ENCODE measurements at places on chromosomes 12 and 14.

GRCh38 chr12:20711846-20712245 lies 16.7 kb downstream of the SLCO1C1 start:
- DNase-seq, result no peak

DNA sequence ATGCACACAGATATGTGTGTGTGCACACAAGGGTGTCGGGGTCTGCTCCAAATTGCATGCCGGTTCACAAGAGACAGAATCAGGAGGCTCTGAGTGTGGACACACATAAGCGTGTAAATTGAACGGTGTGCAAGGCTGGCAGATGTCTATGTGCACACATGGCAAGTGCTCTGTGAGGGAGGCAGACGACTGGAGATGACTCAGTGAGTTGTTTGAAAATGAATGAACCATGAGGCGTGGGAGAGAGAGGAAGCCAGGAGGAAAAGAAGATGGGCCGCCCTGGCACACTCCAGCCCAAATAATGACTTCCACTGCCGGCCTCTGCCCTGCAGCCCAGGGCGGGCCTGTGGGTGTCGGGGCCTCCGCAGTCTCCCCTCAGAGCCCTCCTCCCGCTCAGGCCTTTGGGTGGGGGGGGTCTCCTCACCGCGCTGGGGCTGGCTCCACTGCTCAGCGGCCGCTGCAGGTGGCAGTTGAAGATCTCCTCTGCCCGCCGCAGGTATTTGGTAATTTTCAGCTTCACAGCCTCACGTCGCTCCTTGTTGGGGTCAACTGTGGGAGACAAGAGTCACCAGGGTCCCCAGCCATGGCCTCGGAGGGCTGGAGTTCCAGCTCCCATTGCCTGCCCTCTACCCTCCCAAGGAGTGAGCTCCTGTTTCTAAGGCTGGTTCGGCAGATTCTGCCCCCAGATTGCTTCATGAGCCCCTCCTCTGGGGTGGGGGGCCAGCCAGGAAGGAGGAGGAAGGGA lies 3.5 kb downstream of the RPS6KL1 start:
- DNase-seq, result no peak

GRCh38 chr14:68473069-68473468 lies 319.8 kb downstream of the ZFP36L1 start:
- no peak for DNase-seq

DNA sequence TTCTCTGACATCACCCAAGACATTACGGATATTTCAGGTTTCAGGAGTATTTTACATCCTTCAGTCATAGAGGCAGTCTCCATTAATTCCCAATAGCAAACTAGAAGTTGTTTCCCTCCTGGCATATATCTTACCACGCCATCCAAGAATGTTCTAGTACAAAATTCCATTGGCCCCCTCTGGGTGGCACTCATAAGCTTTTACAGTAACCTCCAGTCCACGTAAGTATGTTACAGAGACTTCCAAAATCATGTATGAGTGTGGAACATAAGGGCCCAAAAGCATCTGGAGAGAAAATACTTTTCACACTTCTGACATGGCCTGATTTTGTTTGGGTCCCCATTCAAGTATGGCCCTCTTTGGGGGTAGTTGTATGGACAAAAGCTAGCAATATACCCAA lies 58.1 kb upstream of the DHRS4 start:
- no peak for DNase-seq

GRCh38 chr12:22399464-22400180 lies 65.1 kb upstream of the ST8SIA1 start:
- no peak for DNase-seq

DNA sequence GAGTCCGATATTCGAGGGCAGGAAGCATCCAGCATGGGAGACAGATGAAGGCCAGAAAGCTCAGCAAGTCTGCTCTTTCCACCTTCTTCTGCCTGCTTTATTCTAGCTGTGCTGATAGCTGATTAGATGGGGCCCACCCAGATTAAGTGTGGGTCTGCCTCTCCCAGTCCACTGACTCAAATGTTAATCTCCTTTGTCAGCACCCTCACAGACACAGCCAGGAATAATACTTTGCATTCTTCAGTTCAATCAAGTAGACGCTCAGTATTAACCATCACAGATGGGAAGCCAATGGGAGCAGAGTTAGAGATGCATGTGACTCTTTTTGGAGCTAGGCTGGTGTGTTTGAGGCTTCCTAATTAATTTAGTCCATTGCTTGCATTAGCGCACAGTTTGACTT lies 17.0 kb downstream of the C12orf75 start:
- no peak for DNase-seq

DNA sequence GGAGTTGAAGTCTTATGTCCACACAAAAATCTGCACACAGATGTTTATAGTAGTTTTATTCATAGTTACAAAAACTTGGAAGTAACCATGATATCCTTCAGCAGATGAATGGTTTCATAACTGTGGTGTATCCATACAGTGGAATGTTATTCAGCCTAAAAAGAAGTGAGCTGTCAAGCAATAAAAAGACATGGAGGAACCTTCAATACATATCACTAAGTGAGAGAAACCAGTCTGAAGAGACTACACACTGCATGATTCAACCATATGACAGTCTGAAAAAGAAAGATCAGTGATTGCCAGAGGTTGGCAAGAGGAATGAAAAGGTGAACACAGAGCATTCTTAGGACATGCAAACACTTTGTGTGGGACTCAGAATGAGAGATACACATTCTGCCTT lies 18.6 kb upstream of the IFNG start:
- no peak for DNase-seq

- no peak for DNase-seq
Observed at GRCh38 chr14:103453791-103454190, 68.6 kb downstream of the MARK3 start.

GRCh38 chr14:95468448-95469133 lies 47.9 kb downstream of the SYNE3 start:
- DNase-seq, result no peak

DNA sequence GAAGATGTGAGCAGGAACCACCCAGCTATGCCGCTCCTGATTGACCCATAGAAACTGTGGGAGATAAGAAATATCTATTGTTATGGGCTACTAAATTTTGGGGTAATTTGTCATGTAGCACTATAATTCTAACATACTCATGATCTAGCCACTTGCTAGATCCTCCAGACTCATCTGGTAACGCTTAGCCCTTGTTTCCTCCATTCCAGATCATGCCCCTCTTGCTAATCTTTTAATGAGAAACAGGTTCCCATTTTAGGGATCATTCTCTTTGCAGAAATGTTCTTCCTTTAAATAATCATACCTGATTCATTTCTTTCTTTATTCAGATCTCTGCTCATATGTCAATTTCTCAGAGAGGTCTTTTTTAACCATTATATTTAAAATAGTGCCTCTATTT lies 3.8 kb upstream of the ARHGDIB start:
- DNase-seq, result no peak

DNA sequence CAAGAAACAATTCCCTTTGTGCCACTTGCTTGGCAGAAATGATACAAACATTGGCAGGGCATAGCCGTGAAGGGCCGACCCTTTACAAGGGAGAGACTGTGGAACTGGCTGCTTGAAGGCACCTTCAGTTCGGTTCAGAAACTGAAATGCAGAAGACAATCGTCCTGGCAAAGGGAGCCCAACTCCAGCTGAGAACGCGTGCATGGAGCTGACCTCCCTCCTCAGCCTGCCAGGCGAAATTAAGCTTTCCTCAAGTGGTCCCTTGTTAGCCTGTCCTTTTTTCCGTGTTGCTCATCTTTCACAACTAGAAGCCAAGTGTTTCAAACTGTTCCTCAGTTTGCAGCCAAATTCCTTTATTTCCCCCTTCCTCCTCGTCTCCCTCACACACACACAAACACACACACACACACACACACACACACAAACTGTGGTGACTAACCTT lies 8.1 kb downstream of the LGR5 start:
- DNase-seq, result no peak

DNA sequence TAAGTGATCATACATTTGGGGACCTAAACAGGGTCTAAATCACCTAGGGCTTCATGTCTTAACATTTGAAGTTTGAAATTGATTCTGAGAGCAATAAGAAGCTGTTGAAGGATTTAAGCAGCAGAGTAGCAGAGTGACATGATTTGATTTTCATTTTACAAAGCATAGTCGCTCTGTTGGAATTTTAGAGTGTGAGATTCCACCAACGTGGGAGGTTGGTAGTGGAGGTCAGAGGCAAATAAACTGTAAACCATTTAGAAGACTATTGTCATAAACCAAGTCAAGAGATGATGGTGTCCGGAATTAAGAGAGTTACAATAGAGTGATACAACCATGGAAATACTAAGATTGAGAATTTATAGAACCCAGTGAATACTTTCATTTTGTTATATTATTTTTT lies 52.7 kb upstream of the ZDHHC17 start:
- no peak for DNase-seq

DNA sequence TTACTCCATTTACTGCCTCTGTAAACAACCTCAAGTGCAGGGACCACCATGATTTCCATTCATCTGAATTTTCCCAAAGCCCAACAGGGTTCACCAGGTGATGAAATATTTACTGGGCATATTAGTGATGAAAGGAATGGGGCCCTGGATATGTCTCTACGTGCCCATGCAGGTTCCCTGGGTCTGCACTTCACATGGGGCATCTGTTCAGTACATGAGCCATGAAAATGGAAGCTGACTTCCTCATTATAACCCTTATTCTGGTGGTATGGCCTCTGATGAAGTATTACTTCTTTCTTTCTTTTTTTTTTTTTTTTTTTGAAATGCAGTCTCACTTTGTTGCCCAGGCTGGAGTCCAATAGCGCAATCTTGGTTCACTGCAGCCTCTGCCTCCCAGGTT lies 26.5 kb upstream of the CORO1C start:
- DNase-seq, result no peak

DNA sequence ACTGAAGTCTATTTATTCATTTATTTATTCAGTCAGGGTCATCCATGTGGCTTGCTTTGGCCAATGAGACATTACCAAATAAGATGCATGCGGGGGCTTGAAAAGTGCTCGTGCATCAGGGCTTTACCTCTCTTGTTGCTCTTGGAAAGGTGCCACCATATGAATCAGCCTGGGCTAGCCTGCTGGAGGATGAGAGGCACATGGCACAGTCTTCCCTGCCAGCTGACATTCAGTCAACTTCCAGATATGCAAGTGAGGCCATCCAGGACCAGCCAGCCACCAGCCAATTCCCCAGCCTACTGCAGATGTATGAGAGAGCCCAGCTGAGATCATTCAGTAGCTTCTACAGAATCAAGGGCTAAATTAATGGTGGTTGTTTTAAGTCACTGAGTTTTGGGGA lies 105.2 kb upstream of the RPH3A start:
- no peak for DNase-seq

DNA sequence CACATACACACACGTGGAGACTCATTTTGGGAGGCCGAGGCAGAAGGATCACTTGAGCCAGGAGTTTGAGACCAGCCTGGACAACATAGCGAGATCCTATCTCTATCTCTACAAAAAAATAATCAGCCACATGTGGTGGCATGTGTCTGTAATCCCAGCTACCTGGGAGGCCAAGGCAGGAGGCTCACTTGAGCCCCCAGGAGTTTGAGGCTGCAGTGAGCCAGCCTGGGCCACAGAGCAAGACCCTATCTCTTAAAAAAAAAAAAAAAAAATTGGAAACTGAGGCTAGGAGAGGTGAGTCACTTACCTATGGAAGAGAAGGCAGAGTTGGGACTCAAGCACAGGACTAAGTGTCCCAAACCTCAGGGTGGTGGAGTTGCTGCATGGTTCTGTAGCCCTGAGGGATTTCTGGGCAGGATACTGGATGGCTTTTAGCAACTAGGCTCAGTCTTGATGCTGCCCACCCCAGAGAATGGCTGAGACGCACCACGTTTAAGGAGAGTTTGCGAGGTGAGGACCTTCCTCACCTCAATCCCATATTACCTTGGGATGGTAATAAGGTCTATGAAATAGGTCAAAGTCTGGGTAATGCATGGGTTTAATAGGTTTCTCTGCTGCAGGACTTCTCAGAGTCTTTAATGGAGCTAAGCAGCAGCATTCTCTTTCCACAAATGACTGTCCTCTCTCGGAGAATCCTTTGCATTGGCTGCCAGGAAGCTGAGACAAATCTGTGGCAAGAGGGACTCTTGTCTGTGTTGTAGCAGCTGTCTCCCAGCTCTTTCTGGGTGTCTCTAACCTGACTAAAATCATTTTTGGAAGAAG lies 35.6 kb downstream of the SH2B3 start:
- no peak for DNase-seq
